SIG-M5 (cell line): ENCODE measurements at places on chromosomes 7 and 10.

DNA sequence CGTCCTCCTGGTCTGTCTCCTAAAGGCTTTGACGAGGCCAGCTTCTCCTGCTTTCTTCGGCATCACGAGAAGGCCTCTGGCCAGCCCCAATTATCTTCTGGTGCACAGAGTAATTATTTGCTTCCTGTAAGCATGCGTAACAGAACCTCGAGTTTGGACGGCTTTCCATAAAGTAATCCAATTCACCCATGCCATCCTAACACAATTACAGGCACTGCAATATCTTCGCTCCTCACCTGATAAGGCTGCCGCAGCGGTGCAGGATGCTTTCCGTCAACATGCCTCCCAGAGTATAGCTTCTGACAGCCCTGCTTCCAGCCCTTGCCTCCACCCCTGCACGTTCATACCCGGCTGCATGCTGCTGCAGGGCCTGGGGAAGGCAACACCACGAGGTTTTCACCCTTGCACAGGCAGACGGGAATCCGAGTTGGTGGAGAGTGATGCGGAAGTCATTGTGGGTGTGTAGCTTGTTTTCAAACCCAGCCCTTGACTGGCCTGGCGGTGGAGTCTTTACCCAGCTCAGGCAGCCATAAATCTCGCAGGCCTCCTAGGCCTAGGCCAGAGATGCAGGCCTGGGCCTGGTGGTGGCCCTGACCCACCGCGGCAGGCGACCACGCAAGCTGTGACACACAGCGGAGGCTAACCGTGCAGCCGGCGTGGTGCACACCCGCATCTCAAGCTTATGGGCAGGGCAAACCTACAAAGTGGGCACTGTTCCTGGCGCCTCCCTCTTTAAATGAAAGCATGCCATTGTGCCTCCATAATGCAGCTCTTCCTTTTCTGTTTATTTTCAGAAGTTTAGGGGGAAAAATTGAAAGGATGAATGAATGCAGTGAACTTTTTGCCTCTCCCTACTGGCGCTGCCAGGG is 12.7 kb downstream of the EBF3 start:
- DNase-seq: no peak

GRCh38 chr10:83574770-83575169 is 564.5 kb upstream of the GHITM start:
- no peak for DNase-seq

- no peak for DNase-seq
Observed at GRCh38 chr7:106021151-106022067, 58.3 kb downstream of the CDHR3 start.

- no peak for DNase-seq
Observed at GRCh38 chr10:129790715-129791446, 173.2 kb downstream of the EBF3 start.

GRCh38 chr10:11810973-11811372 is 12.2 kb upstream of the PROSER2 start:
- DNase-seq: no peak
